Activated naive CD8-positive, alpha-beta T cell treated with anti-CD3 and anti-CD28 coated beads for 36 hours (primary cell): ENCODE measurements at places on chromosomes 4 and X. TPM values are rescaled to one million over a fixed set of nuclear protein-coding genes. Genes with fewer than 3 reads are reported as not detected.
A peak's percentile ranks its signal among the peaks of the same experiment; 100 is the strongest.

DNA sequence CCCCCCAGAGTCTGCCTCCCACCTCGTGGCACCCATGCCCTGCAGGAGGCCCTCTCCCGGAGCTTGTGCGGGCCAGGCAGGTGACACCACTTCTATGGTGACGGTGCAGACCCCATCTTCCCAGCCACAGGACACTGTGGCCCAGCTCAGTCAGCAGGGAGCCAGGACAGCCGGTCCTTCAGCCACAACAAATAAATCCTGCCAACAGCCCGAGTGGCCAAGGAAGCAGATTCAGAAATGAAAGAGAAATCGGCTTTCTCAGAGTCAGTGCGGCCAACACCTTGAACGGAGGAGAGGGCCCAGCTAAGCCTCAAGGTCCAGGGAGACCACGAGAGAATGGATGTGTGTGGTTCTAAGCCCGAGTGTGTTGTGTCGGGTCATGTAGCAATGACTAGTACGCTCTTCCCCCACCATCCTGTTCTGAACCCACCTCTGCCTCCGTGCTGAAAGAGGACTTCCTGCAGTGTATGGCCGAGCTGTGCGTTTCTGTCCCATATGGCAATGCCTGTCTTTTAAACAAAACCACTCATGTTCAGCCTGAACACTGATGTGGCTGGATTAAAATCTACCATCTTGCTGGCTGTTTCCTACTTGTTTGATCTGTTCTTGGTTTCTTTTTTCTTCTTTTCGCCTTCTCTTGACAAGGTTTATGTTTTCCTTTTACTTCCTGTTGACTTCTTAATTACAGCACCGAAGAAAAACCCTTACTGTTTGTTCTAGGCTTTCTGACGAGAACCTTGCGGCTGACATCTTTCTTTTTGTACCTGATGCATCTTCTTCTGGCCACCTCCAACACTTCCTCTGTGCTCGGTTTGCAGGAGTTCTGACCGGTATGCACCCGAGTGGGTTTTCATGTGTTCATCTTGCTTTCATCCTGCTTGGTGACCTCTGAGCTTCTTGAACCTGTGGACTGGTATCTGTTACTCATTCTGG lies 53.1 kb downstream of the GAK start:
- no peaks in the 10 kb centered on the region for H3K27me3 ChIP-seq
- peak overlapping the region; percentile 96 for H3K27ac ChIP-seq
- H3K36me3 ChIP-seq: peaks cover 13% of the 10 kb centered on the region
- peak overlapping the region; percentile 71 for H3K4me3 ChIP-seq

- no peak overlapping the region for H3K4me3 ChIP-seq
- no peak overlapping the region for H3K27ac ChIP-seq
- H3K4me1 ChIP-seq: no peaks in the 10 kb centered on the region
- DNase-seq: no peak
- H3K36me3 ChIP-seq: peaks cover 14% of the 10 kb centered on the region
Measured at GRCh38 chrX:57445076-57445475, 146.7 kb upstream of the ZXDB start.

- H3K36me3 ChIP-seq: no peaks in the 10 kb centered on the region
- H3K27ac ChIP-seq: no peak overlapping the region
- no peak for DNase-seq
- no peaks in the 10 kb centered on the region for H3K4me1 ChIP-seq
- H3K4me3 ChIP-seq: no peak overlapping the region
Measured at GRCh38 chr4:114606245-114606644, 7.6 kb downstream of the UGT8 start.

The ERAS gene
- 0.54 TPM for total RNA-seq

The KLHL13 gene
- 5.1 TPM for total RNA-seq

- no peaks in the 10 kb centered on the region for H3K27me3 ChIP-seq
- no peak overlapping the region for H3K4me3 ChIP-seq
- no peak overlapping the region for H3K27ac ChIP-seq
Measured at GRCh38 chr4:77089866-77090265, 14.1 kb upstream of the CCNI start.

The IL1RAPL1 gene
- total RNA-seq: not detected
